ENCODE measurements at places on chromosomes 7 and 10. TPM values are rescaled to one million over a fixed set of nuclear protein-coding genes. Genes with fewer than 3 reads are reported as not detected.

DNA sequence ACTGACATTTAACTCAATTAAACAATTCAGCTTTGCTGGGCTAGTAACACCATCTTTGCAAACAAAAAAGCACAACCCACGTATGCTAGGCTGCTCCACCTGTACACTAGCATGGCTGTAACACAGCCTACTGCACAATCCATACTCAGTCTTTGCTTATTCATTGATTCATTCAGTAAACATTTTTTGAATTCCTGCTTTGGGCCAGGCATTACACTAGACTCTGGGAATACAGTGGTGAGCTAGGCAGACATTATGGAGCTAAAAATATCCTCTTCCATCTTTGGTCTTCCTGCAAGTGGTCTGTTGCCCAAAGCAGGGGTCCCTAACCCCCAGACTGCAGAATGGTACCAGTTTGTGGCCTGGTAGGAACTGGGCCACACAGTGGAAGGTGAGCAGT lies 9.9 kb downstream of the CNNM1 start:
- peaks cover 12% of the 10 kb centered on the region for H3K4me1 ChIP-seq
- peaks cover 3% of the 10 kb centered on the region for H3K27me3 ChIP-seq
- no peak overlapping the region for H3K4me3 ChIP-seq
- no peak overlapping the region for H3K27ac ChIP-seq
- H3K36me3 ChIP-seq: no peaks in the 10 kb centered on the region
- no peak for DNase-seq

TEX47 gene
- total RNA-seq: not detected

DNA sequence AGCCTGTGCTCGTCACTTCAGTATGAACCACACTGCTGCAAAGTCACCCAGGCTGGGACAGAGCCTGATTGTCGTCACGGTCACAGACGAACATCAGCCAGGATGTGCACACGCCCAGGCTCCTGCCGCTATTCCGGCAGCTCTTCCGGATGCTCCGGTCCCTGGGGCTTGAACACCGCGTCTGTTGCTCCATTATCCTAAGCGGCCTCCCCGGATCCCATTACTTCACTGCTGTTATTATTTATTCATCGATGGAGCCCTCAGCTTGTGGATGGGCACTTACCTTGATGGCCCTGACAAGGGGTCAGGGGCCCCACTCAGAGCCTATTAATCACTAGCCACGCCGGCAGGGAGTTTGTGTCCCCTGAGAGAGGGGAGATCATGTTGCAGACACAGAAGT lies 120.8 kb upstream of the PCBD1 start:
- H3K36me3 ChIP-seq: no peaks in the 10 kb centered on the region
- H3K27ac ChIP-seq: no peak overlapping the region
- no peak for DNase-seq
- peaks cover 17% of the 10 kb centered on the region for H3K27me3 ChIP-seq
- no peak overlapping the region for H3K4me3 ChIP-seq

- H3K36me3 ChIP-seq: no peaks in the 10 kb centered on the region
- H3K4me1 ChIP-seq: no peaks in the 10 kb centered on the region
- H3K27me3 ChIP-seq: peaks cover 75% of the 10 kb centered on the region
- no peak overlapping the region for H3K27ac ChIP-seq
- H3K4me3 ChIP-seq: no peak overlapping the region
These were observed 5.9 kb upstream of the HTR5A start for GRCh38 chr7:155064186-155064585.

DNA sequence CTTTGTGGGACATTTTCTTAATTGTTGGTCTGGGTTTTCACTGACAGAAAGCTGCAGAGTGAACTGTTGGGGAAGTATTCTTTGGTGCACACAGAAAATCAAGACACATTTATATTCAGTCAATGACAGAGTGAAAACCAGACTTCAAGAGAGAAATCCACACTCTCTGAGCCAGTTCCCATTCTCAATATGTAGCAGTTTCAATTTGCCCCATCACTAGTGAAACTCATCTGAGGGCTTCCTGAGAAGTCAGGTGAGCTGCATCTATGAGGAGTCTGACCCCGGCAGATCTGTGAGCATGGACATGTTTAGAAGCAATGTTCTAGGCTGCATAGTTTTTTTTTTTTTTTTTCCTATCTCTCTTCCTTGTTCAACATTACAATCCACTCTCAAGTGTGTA lies 163.7 kb upstream of the AHR start:
- H3K27ac ChIP-seq: no peak overlapping the region
- no peaks in the 10 kb centered on the region for H3K27me3 ChIP-seq
- DNase-seq: no peak
- no peaks in the 10 kb centered on the region for H3K36me3 ChIP-seq
- H3K4me1 ChIP-seq: peaks cover 15% of the 10 kb centered on the region

PARP12 gene
- total RNA-seq: 2.9 TPM

- peaks cover 3% of the 10 kb centered on the region for H3K36me3 ChIP-seq
- H3K27ac ChIP-seq: no peak overlapping the region
- peaks cover 100% of the 10 kb centered on the region for H3K27me3 ChIP-seq
- H3K4me3 ChIP-seq: peak overlapping the region; percentile 46
- DNase-seq: peak; percentile 73
These were observed 27.7 kb upstream of the VAX1 start for GRCh38 chr10:117165538-117166417.

DNA sequence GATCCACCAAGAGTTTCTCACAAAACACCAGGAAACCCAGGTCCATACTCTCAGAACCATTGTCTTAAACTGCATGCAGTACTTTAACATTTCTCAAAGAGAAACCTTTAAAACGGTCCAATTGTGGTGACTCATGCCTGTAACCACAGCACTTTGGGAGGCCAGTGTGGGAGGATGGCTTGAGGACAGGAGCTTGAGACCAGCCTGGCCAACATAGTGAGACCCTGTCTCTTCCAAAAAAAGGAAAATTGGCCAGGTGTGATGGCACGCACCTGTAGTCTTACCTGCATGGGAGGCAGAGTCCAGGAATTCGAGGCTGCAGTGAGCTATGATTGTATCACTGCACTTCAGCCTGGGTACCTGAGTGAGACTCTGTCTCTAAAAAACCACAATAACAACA lies 97.5 kb upstream of the OIT3 start:
- H3K4me3 ChIP-seq: no peak overlapping the region
- no peaks in the 10 kb centered on the region for H3K36me3 ChIP-seq
- H3K27ac ChIP-seq: no peak overlapping the region
- peaks cover 8% of the 10 kb centered on the region for H3K4me1 ChIP-seq

NKX1-2 gene
- not detected for total RNA-seq

Measured in neural crest cell (in vitro differentiated cells).